ENCODE measurements at places on chromosomes 3 and 15.
A peak's percentile ranks its signal among the peaks of the same experiment; 100 is the strongest.

DNA sequence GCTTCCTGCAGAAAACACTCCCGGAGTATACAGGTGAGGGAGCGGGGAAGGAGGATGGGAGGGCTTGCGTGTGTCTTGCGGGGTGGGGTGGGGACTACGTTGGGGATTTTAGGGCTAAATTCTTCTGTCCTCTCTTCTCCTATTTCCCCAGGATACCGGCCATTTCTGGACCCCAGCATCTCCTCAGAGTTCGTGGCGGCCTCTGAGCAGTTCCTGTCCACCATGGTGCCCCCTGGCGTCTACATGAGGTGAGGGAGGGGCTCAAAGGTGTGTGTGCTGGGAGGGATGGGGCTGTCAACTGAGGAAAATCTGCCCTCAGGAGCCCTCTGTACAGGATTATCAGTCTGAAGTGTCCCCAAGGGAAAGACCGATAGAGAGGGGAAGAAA is 6.6 kb downstream of the DUOX1 start:
- DNase-seq: no peak

- DNase-seq: peak; percentile 57
Observed at GRCh38 chr3:128322030-128323022, 144.4 kb downstream of the DNAJB8 start.

- DNase-seq: no peak
Observed at GRCh38 chr3:148839805-148840204, 12.2 kb downstream of the CPB1 start.

DNA sequence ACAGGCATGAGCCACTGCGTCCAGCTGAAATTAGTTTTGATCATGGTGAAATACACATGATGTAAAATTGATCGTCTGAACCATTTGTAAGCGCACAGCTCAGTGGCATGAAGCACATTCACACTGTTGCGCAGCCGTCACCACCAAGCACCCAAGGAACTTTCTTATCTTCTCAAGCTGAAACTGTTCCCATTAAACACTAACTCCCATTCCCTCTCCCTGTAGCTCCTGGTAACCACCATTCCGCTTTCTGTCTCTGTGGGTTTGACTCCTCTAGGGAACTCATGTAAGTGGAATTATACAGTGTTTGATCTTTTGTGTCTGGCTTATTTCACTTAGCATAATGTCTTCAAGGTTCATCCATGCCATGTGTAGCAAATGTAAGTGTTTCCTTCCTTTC is 62.3 kb downstream of the FBLN2 start:
- DNase-seq: no peak

DNA sequence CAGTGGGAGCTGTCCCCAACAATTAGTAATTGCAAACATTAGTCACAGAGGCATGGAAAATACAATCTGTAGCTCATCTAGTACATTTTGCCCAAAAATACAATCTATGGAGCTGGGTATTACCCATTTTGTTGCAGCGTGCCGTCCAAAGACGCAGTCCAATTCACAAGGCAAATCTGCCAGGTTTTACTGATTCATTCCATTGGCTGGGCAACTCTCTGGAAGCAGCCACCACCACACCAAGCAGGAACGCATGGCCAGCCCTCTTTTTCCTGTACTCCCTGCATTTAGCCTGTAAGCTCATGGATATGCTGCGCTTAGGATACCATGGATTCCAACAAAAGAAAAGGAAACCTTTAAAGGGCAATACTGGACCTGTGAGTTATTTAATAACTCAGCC is 60.5 kb upstream of the ARRDC4 start:
- no peak for DNase-seq

DNA sequence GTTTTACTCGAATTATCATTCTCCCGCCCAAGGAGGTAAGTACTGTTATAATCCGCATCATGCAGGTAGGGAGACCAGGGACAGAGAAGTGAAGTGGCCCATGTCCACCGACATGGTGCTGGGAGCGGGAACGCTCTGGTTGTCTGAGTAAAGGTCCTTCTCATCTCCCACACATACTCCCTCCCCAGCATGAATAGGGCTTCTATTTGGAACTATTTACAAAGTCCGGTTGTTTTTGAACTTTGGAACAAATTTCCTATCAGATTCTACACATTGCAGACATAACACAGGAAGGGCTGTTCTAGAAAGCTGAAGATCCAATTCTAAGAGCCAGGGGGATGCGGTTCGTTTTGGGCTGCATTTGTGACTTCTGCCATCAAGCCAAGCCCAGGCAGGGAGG is 94.8 kb upstream of the TLE3 start:
- DNase-seq: no peak

GRCh38 chr3:129697229-129697969 is 90.9 kb upstream of the PLXND1 start:
- DNase-seq: no peak

GRCh38 chr3:133573629-133574194 is at the start of gene CDV3:
Gene CDV3, plus strand, starts transcription at chr3:133573686. Its CDS starts 359 bp downstream, at chr3:133574045.
- DNase-seq: no peak

GRCh38 chr3:38600551-38600950 is 48.9 kb downstream of the SCN5A start:
- DNase-seq: no peak

GRCh38 chr3:181797431-181797830 is 85.7 kb downstream of the SOX2 start:
- no peak for DNase-seq

GRCh38 chr3:155948476-155948875 is 78.0 kb downstream of the GMPS start:
- no peak for DNase-seq

GRCh38 chr15:63048776-63049665 is 6.5 kb downstream of the TPM1 start:
- peak; percentile 34 for DNase-seq

- DNase-seq: no peak
Observed at GRCh38 chr3:177146646-177147045, 50.6 kb downstream of the TBL1XR1 start.

GRCh38 chr15:52511084-52511483 is 17.6 kb downstream of the MYO5A start:
- no peak for DNase-seq

- DNase-seq: no peak
Observed at GRCh38 chr3:56089739-56090138, 378.5 kb downstream of the ERC2 start.

- no peak for DNase-seq
Observed at GRCh38 chr3:157443905-157444796, 7.5 kb downstream of the PTX3 start.

DNA sequence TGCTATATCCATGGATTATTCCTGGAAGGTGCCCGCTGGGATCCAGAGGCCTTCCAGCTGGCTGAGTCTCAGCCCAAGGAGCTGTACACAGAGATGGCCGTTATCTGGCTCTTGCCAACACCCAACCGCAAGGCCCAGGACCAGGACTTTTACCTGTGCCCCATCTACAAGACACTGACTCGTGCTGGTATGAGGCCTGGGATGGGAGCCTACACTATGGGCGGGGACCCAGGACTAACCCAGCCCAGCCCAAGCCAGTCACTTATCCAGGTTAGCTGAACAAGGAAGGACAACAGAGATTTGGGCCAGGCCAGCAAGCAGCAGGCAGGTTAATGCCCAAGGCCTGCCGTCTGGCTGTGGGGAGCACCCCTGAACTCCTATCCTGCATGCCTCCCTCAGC is 45.3 kb downstream of the SEMA3G start:
- DNase-seq: no peak

- DNase-seq: no peak
Observed at GRCh38 chr3:147396712-147397046, 9.7 kb downstream of the ZIC4 start.

DNA sequence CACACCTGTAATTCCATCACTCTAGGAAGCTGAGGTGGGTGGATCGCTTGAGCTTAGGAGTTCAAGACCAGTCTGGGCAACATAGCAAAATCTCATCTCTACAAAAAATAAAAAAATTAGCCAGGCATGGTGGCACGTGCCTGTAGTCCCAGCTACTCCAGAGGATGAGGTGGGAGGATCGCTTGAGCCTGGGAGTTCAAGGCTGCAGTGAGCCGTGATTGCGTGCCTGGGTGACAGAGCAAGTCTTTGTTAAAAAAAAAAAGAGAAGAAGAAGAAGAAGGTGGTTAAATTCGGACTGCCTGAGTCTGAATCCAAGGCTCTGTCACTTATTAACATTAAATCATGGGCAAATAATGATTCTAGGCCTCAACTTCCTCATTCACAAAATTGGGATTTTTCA is 51.0 kb downstream of the EOMES start:
- DNase-seq: no peak

GRCh38 chr3:131733086-131733841 is 230.5 kb upstream of the MRPL3 start:
- no peak for DNase-seq

DNA sequence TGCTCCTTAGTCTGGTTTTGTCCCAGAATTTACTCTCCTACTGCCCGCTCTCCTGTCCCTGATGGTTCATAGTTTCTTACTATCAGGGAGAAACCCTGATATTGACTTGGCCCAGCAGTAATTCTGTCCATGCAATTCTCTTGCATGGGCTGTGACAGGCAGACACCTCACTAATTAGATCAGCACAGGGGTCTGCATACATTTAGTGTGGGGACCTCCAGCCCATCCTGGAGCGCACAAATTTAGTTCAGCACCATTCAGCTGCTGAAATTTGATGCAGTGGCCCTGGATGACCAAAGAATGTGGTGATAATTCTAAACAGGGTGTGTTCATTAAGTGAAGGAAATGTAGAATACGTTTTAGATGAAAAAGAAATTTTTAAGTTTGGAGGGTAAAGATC is 555.5 kb upstream of the TBL1XR1 start:
- no peak for DNase-seq

DNA sequence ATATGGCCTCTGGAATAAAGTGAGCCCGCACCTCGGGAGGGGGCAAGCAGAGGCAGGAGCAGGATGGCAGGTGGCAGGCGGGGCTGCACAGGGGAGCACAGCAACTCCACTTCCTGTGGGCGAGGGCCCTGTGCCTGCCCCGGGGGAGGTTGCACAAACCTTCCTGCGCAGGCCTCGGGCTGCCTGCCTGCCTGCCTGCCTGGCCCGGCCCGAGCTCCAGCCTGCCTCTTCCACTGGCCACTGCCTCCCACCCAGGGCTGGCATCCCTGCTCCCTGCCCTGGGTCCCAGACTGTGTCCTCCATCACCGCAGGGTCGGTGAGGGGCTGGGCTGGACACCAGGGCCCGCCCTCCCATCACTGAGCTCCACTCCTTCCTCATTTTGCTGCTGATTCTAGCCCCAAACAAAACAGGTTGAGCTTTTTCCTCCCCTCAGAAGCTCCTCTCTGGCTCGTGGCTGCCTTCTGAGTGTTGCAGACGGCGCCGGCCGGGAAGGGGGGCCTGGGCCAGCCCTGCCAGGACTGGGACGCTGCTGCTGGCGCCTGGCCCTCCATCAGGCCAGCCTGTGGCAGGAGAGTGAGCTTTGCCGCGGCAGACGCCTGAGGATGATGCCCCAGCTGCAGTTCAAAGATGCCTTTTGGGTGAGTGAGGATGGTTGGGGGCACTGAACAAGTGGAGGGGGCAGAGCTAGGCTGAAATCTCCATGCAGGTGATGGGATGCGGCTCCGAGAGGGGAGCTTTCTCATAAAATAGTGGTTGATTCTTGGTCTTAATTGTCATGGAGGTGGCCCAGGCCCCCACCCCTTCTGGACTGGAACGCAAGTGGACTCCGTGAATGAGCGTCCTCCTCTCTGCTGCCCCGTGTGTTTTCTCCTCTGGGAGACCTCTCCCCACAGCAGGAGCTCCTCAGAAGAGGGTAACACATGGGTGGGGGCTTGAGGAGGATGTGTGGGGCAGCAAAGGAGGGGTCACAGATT is at the start of gene PSTPIP1:
TSS of gene PSTPIP1 (plus strand) at position 156 of the 975 bp plus-strand sequence. CDS start at position 604, 448 bp downstream.
- DNase-seq: peak; percentile 53

- DNase-seq: no peak
Observed at GRCh38 chr3:126285369-126285768, 71.8 kb downstream of the KLF15 start.

- DNase-seq: no peak
Observed at GRCh38 chr3:81435050-81435449, 326.4 kb downstream of the GBE1 start.

DNA sequence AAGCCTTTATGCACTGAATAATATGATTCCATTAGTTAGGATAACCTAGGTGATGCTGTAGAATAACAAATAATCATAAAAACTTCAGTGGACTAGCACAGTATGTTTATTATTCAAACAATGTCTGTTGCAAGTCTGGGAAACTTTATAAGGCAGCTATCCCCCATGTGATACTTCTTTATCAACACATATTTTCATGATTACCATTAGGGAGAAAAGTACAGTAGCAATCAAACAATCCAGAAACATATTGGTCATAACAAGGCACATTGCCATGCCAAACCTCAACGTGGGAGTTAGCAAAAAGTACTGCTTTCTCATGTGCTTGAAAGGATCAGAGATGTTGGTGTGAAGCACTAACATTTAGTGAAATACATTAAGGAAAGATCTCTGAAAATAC is 35.5 kb downstream of the EOMES start:
- DNase-seq: no peak

GRCh38 chr3:22920006-22920405 is 283.1 kb upstream of the UBE2E2 start:
- DNase-seq: no peak

GRCh38 chr3:99921377-99921695 is 103.7 kb downstream of the CMSS1 start:
- DNase-seq: no peak

- DNase-seq: no peak
Observed at GRCh38 chr3:150329408-150329807, 78.7 kb upstream of the TSC22D2 start.

GRCh38 chr3:156251424-156251823 is 131.0 kb downstream of the KCNAB1 start:
- DNase-seq: no peak

DNA sequence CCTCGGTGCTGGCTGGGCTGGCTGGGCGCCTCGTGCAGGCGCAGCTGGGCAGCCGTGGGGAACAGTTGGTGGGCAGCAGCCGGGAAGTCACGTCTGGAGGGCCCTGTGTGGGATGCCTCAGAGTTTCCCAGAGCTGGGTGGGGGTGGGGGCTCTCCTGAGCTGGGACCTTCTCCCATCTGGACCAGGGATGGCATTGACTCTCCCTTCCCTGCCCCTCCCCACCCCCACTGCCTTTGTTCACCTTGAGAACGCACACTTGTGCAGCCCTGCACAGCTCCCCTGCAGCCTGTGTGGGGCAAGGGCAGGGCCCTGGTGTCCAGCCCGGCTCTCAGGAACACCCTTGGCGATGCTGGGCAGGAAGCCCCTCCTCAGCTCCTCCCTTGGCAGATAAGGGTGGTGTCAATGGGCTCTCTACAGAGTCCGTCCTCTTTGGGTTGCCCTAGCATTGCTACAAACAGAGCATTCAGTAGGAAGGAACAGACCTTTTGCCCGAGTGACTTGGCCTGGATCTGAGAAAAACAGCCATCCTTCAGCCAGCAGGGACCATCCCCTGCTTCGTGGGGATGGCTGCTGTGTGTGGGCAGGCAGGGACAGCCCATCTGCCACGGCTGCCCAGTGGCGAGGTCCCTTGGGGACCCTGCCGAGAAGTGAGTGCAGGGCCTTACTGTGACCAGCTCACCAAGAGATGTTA is 25.5 kb upstream of the KLF13 start:
- DNase-seq: no peak

GRCh38 chr3:15174953-15175352 is 31.1 kb upstream of the CAPN7 start:
- DNase-seq: no peak

GRCh38 chr3:186067360-186068242 is 41.3 kb downstream of the ETV5 start:
- DNase-seq: no peak
